ENCODE measurements at places on chromosomes 2 and 18.

DNA sequence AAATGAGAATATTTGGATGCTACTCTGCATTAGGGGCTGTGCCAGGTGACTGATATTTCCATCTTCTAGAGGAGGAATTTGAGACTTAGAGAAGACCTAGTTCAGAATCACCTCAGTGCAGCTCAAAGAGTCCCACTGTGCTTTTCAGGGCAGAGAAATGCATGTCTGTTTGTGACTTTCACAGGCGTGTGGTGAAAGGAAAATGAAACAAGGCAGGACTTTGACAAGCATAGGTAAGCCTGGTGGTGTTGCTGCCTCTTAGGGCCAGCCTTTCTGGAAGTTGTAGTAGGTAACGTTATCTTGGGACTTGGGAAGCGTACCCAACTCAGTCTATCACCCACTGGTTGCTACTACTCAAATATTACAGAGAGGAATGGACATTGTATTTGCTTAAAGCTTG lies 2.6 kb downstream of the GPR39 start:
- DNase-seq, result no peak

- DNase-seq, result no peak
These were observed 80.0 kb downstream of the SOWAHC start for GRCh38 chr2:109694190-109694589.

DNA sequence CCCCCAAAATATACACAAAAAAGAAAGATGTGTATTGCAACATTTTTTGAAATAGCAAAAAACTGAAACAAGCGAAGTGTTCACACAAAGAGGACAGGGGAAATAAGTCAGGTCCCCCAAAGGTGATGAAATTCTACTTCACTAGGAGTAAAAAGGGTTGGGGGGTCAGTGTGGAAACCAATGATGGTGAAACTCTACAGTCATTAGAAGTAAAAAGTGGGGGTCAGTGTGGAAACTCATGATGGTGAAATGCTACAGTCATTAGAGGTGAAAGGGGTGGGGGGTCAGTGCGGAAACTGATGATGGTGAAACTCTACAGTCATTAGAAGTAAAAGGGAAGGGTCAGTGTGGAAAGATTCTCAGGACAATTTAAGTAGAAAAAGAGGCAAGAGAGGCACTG lies 298.2 kb downstream of the EIPR1 start:
- DNase-seq, result no peak

DNA sequence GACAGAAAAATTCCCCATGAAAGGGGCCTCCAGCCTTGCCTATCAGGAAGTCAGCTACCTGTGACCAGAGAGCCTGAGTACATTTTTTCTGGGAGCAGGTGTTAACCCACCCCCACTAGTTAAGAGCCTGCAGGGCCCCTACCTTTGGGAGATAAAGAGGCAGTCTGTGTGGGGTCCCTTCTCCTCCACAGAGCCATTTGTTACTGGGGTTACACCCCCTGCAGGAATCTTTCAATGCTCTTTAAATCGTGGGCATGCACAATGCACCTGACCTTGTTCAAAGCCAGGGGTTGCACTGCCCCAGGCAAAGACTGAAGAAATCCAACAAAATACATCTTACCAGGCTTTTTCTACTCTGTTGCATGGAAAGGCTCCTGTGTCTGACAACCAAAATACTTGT lies 15.7 kb upstream of the LYPD6 start:
- DNase-seq, result no peak

DNA sequence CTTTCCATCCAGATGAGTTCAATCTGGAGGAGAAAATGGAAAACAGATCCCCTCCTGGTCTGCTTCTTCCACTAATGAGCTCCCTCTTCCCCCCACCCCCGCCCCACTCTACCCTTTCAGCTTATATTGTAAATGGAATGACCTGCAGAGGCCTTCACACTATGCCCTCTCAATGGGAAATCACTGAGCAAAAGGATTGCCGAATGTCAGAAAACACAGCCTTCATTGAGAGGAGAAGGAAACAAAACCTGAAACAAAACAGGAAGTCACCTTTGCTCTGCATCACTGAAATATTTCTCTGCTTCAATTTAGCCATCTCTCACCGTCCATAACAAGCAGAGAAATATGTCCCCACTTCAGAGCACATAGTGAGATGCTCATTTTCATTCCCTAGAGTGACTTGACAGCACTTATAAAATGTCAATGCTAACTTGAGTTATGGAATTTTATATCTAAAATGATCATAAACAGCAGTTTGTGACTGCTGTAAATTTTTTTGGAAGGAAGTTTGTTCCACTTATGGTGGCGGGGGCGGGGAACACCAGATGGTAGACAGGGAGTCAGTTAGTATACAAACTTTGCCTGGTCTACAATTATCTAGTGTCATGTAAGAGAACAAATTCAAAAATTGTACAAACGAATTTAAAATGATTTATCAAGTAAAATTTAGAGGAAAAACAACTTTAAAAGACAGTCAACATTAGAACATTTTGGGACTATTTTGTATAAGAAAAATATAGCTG lies 1.8 kb upstream of the FRZB start:
- no peak for DNase-seq

All from AG20443 (cell line).